WTC11 (cell line): ENCODE measurements at places on chromosomes 2 and 18. TPM values are rescaled to one million over a fixed set of nuclear protein-coding genes. Genes with fewer than 3 reads are reported as not detected.
A peak's percentile ranks its signal among the peaks of the same experiment; 100 is the strongest.

TRAPPC12 gene
- total RNA-seq, result 72.3 to 74.5 TPM (median 72.8 TPM) in 3 replicates

GFPT1 gene
- 65.5 to 75.5 TPM (median 74.6 TPM) in 3 replicates for total RNA-seq

DNAH6 gene
- 0.18 to 0.39 TPM (median 0.27 TPM) in 3 replicates for total RNA-seq

TEKT4 gene
- 0.18 TPM in 1 of 3 replicates, not detected in the others for total RNA-seq

GREB1L gene
- total RNA-seq, result 0.02 to 0.26 TPM (median 0.11 TPM) in 3 replicates

ANKRD29 gene
- 3.3 to 4.9 TPM (median 3.7 TPM) in 3 replicates for total RNA-seq

GALNT13 gene
- 8.5 to 9.9 TPM (median 8.8 TPM) in 3 replicates for total RNA-seq

DNA sequence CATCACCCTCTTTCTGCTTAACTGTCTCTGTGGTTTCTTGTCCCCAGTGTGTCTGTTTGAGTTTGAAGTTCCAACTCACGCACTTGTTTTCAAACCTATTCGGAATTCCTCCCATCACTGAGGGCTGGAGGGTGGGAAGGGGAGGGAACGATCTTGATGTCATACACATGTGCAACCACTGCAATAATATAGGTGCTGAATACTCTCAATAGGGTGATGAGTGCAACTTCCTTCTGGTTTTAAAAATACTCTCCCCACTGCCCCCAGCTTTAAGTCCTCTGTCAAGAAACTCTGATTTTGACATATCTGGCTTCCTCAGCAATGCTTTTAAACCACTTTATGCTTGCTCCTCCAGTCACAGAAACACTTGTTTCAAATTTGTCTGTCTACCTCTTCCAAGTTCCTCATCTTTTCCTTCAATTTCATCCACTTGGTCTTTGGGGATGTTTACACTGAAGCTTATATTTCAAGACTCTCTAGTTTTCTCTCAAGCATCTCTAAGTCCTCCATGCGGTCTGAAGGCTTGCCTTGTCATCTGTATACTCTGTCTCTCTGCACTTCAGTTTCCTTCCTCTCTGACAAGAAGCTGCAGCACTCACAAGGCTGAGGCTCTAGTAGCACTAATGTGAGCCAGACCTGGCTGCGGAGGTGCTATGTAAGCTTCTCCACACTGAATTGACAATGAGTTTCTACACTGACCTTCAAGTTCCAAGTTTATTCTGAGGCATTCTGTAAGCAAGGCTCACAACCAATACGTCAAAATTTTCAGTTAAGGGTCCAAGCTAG lies 422.3 kb downstream of the ZEB2 start:
- DNase-seq, result no peak

GRCh38 chr2:74206180-74206688 lies 7.8 kb downstream of the MTHFD2 start:
- no peak for DNase-seq

GRCh38 chr2:170840717-170841210 lies 24.1 kb downstream of the GAD1 start:
- DNase-seq, result no peak

- DNase-seq, result no peak
These were observed 16.7 kb downstream of the RNF144A start for GRCh38 chr2:6933911-6934310.

GRCh38 chr2:175728032-175728431 lies 274.0 kb downstream of the LNPK start:
- DNase-seq, result no peak

DNA sequence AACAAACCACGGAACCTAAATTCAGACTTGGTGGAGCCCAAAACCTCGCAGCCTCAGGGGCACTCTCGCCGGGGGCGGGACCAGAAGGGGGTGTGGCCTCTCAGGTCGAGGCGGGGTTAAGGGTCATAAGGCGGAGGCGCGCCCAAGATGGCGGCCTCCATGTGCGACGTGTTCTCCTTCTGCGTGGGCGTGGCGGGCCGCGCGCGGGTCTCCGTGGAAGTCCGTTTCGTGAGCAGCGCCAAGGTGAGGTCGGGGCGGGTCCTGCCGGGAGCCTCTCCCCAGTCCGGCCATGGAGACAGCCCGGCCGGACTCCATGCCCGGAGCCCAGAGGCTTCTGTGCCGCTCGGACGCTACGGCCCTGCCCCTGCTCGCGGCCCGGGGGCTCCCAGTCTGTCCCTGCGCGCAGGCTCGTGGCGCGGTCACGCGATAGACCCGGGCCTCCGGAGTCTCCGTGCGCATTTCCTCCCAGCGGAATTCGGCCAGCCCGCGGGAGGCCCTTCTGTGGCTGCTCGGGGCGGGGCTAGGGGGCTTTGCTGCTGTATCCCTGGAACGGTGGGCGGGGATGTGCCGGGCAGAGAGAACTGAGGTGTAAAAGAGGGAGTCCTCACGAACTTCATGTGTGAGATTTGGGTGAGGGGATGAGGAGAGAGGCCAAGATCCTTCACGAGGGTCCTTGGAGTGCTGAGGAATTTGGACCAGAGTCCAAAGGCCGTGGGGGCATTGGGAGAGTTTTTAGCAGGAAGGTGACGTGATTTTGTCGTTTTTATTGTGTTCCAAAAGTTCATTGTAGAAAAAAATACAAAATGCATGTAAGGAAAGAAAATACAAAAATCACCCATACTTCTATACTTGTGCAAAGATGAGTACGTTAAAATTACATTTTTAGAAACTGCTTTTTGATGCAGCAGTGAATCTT lies at the start of gene SMYD5:
Gene SMYD5, plus strand, starts transcription at position 126 of the 916 bp plus-strand sequence. Its CDS starts 22 bp downstream, at position 148.
- peak; percentile 93 for DNase-seq

- DNase-seq, result no peak
These were observed 913.5 kb downstream of the TDRD15 start for GRCh38 chr2:22037274-22037673.

- DNase-seq, result no peak
These were observed 36.6 kb downstream of the ZAP70 start for GRCh38 chr2:97750017-97750416.

DNA sequence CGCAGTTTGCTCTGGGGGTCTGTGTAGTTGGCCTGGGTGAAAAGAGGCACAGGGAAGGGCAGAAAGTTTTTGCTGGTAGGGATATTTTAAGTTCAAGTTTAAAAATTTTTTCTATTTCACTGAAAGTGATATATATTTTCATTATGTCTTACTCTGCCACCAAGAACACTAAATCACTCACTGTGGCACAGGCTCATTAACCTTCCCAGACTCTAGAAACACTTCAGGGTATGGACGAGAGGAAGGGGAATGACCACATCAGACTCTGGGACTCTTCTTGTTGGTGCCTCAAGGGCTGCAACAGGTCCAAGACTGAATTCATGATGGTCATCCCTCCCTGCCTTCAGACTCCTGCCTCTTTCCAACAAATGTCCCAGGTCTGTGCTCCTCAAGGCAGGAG lies 29.0 kb downstream of the INO80C start:
- DNase-seq, result no peak

DNA sequence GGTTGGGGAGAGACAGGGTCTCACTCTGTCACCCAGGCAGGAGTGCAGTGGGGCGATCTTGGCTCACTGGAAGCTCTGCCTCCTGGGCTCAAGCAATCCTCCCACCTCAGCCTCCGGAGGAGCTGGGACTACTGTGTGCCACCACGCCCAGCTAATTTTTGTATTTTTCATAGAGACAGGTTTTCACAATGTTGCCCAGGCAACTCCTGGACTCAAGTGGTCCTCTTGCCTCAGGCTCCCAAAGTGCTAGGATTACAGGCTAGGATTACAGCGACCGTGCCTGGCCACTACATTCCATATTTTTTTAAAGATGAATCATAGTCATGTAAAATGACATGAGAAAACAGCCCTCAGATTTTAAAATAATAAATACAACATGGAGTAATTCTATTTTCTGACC lies 32.3 kb downstream of the CWC22 start:
- no peak for DNase-seq

DNA sequence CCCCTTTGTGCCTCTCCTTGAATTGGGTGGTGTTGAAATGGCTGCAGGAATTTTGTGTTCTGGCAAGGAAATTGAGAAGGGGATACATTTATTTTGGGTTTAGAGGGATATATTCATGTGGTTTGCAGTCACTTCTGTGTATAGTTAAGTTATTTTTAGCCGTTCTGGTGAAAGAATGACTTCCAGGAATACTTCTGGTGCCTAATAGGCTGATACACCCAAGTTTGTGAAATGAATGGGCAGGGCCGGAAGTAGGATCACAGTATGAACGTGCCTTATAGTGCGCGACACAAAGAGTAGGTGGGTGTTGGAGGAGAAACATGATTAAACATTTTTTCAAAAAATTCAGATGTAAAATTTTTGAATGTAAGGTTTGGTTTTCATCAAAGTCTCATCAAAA lies 168.6 kb upstream of the ATP5MC3 start:
- no peak for DNase-seq

- no peak for DNase-seq
These were observed 150.7 kb upstream of the DLX2 start for GRCh38 chr2:172253190-172254052.

GRCh38 chr2:230875347-230876315 lies 10.9 kb downstream of the ITM2C start:
- peak; percentile 8 for DNase-seq

DNA sequence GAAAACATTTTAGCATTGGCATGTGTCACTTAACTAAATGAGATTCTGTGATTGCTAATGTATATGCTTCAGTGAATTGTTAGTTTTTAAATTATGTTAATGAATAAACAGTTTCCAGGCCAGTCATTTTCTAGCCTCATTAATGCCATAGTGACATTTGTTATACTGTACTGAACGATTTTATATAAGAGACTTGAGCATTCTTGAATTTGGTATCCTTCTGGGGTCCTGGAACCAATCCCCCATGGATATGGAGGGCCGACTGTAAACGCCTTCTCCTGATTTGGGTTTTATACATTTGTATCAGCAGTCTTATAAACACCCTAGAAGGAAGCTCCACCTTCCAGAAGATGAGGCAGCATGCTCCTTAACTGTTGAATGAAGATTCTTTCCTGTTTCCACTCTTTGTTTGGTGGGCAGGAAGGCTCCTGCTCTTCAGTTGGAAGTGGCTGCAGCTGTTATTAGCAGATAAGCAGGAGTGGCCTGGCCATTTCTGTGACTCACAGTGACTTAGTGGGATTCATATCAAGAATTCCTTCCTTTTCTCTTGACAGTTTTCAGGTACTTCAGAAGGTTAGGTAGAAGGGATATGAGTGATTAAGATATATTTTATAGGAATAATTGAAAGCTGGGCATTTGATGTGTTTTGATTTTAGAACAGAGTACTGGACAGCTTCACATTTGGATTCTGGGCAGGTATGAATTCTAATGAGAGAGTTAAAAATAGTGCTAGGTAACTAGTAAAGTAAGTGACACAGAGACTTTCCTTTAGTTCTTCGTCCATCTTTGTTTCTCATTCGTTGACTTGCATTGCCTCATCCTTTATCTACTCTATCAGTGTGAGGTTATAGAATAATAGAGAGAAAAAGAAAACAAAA lies 124.9 kb downstream of the PLCL1 start:
- DNase-seq, result no peak

- DNase-seq, result no peak
These were observed 956 bp downstream of the ESPNL start for GRCh38 chr2:238100821-238101771.

- peak; percentile 20 for DNase-seq
These were observed 791 bp upstream of the CYRIA start for GRCh38 chr2:16666449-16666801.

DNA sequence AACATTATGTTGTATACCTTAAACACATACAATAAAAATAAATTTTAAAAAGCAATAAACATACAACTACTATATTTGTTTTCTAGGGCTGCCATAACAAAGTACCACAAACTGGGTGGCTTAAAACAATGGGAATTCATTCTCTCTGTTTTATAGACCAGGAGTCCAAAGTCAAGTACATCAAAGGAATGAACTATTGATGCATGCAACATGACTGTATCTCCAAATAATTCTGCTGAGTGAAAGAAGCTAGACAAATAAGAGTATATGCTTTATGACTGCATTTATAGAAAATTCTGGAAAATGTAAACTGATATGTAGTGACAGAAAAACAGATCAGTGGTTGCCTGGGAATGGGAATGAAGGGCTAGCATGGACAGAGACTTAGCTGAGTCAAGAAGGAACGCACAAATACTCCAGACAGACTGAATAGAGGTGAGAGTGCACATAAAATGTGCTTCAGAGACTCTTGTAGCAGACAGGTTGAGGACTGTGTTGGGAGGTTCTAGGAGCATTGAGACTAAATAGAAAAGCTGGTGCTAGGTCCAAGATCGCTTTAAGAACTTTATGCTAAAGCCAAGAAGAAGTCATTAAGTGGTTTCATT lies 11.0 kb upstream of the PLA2R1 start:
- no peak for DNase-seq

DNA sequence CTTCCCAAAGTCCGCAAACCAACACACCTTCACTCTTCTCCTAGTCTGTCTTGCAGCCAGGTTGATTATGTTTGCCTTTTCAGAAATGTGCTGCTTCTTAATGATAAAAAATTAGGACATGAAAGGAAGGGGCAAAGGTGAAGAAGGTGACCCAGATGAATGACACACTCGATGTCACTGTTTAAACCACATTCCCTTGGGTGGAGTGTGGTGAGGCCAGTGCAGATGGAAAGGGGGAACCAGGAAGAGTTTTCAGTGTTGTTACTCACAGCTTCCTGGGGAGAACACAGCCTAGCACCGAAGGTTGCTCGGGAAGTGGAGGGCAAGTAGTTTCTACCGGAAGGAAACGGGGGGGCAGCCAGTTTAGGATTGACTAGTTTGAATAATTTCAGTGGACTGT lies 57.2 kb upstream of the BOD1L2 start:
- no peak for DNase-seq
